ENCODE measurements at places on chromosomes 11 and 22.

DNA sequence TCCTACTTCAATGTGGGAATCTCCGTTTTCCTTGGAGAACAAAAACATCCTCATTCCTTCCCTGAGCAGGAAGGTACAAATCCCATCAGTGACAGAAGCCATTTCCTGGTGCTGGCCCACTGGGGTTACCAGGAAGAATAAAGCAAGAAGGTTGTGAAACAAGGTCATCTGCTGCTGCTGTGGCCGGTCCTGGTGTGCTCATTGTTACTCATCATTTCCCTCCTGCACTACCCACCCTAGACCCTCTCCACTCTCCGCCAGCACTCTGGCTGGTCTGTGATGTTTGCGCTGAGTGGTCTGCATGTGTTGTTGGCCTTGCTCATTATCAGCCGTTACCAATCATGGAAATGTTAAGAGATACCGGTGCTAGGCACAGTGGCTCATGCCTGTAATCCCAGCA, 37.0 kb downstream of the OSBP2 start:
- DNase-seq, result no peak

DNA sequence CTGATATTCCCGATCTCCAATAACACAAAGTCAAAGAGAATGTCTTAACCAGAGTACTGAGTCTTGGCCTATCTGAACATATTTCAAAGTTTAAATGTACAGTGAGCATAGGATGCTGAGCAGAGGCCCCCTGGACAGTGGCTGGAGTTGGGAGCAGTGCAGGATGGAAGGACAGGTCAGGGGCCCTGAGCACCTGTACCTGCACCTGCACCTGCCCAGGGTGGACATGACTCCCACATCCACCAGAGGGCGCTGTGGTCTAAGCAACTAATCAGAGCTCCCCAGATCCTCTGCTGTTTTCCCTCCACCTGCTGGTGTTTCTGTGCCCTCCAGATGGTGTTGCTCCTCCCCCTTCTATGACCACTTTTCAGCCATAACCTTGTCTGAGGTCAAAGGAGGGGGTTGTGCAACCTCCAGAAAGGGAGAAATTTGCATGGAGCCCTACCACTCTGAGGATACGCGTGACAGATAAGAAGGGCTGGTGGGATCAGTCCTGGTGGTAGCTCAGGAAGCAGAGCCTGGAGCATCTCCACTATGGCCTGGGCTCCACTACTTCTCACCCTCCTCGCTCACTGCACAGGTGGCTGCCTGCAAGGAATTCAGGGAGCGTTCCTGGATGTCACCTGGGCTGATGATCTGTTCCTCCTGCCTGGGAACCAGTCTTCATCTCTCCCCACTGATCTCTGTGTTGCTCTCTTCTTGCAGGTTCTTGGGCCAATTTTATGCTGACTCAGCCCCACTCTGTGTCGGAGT, 49.1 kb upstream of the VPREB1 start:
- DNase-seq, result no peak

- no peak for DNase-seq
Measured at GRCh38 chr11:77302752-77303151, 1.3 kb upstream of the GDPD4 start.

GRCh38 chr11:61095021-61095420, 7.3 kb upstream of the CD5 start:
- no peak for DNase-seq

DNA sequence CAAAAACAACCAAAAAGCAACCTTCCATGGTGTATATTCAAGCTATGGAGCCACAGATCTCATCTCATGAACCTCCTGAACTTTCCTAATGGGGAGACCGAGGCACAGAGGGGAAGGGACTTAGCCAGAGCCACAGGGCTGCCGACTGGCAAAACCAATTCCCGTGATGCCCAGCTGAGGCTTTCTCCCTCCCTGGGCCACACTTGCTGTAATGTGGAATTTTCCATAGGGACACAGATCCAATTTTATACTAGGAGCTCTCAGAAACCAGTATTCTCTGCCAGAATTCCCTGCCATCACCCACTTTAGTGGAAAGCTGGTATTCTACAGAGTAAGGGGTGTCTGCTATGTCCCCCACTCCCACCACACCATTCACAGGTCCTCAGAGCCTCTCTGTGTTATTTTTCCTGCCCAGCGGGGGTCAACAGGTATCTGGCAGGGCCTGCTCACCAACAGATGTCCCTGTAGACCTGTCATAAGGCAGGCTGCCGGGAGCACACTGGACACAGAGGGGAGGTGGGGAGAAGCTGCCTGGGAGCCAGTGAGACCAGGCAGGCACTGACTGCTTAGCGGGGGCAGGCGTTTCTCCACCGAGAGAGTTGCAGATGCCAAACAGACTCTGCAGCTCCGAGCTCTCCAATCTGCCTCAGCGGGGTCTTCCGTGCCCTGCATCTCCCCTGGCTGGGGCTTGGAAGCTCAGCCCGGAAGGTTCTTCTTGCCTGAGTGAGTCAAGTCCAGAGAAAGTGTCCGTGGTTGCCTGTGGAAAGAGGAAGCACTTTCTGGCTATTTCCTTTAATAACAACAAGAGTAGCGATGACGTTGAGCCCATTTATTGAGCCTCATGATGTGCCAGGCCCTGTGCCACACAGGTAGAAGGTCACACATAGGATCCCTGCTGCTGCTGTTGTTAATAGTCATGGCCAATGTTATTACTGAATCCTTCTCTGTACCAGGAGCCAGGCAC, 26.3 kb downstream of the RPS6KA4 start:
- no peak for DNase-seq

DNA sequence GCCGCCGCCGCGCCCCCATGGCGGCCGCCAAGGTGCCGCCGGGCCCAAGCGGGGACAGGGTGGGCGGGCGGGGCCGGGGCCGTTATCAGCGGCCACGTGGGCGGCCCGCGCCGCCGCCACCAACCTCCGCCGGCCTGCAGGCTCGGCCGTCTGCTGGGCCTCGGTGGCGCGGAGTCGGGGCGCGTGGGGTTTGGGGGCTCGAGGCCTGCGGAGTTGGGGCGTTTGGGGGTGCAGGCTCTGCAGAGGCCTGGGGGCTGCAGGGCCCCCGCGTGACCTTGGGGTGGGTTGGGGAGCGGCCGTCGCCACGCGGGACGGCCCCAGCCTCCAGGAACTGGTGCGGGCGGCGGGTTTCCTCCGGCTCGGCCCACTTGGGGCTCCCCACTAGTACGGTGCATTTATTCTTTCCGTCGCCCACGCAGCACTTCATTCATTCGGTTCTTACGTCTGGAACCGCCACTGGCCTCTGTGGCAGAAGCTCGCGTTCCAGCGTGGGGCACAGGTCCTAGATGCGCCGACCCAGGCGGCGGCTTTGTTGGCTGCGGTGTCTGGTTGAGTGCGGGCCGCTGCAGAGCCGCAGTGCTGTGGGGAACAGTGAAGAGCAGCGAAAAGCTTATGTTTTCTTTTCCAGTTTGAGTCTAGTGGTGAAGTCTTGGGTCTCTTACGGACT, 740 bp upstream of the TRMT2A start:
- DNase-seq, result no peak

- DNase-seq, result no peak
Measured at GRCh38 chr11:7592711-7593110, 78.9 kb downstream of the PPFIBP2 start.

DNA sequence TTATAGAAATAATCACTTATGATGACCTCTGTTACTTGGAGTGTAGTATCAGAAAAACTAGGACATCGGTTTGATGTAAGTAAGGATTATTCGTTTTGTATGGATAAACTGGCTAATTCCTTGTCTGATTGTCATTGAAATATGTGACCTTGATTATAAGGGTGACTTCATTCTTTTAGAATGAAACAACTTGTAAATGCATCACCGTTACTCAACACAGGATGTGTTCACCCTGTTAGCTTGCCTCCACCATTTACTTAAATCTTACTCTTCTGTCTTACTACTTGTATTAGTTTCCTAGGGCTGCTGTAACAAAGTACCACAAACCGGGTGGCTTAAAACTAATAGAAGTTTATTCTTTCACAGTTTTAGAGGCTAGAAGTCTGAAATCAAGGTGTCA, 7.9 kb downstream of the SFI1 start:
- DNase-seq, result no peak

DNA sequence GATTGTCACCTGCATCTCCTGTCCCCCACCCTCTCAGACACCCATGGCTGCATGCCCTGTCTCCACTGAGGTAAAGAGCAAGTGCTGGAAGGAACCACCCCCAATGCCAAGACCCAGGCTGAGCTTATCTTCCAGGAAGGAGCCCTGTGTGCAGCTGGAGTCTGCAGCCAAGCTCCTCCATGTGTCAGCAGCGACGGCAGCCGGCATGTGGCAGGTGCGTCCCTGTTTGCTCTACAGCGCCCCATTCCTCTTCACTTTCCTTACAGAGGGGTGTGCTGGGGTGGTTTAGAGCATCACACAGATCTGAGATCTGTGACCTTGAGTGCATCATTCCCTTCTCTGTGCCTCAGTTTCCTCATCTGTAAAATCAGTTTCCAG, 7.7 kb upstream of the MN1 start:
- no peak for DNase-seq

- no peak for DNase-seq
Measured at GRCh38 chr11:1832920-1833295, 1.9 kb upstream of the SYT8 start.

DNA sequence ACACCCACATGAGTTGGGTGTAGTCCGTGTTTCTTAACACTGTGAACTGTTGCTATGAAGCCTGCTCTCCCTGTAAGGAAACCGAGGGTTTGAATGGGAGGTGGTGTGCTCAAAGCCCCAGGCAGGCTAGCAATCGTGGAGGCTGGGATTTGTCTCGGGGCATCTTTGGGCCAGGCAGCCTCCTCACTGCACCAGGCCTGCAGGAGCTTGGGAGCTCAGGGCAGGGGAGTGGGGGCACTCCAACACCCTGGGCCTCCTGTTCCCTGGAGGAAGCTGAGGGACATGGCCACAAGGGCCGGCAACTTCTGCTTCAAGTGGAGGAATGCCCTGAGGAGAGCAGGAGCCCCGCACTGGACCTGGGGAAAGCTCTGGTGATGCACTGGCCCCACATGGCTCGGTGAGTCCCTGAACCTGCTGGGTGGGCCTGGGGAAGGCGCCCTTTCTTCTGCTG, 164.7 kb upstream of the B3GAT1 start:
- no peak for DNase-seq

GRCh38 chr11:126781942-126782341, 218.6 kb downstream of the KIRREL3 start:
- DNase-seq, result no peak

- DNase-seq, result no peak
Measured at GRCh38 chr22:28243539-28243938, 324.5 kb upstream of the PITPNB start.

DNA sequence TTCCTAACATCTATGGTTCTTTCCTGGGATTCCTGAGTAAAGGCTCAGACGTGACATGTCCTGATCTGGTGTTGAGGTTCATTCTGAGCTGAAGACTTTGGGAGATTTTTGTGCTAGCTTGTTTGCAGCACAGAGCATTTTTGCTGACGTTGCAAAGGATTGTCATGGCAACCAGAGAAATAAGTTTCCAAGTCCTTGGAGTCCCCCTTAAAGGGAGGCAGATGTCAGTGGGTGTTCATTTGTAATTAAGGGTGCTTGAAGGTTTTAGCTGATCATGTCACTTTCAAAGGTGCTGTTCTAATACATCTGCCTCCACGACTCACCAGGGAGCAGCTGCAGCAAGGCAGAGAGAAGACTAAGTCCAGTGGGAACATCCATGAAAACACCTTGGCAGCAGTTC, 5.4 kb upstream of the SYN3 start:
- DNase-seq, result no peak

DNA sequence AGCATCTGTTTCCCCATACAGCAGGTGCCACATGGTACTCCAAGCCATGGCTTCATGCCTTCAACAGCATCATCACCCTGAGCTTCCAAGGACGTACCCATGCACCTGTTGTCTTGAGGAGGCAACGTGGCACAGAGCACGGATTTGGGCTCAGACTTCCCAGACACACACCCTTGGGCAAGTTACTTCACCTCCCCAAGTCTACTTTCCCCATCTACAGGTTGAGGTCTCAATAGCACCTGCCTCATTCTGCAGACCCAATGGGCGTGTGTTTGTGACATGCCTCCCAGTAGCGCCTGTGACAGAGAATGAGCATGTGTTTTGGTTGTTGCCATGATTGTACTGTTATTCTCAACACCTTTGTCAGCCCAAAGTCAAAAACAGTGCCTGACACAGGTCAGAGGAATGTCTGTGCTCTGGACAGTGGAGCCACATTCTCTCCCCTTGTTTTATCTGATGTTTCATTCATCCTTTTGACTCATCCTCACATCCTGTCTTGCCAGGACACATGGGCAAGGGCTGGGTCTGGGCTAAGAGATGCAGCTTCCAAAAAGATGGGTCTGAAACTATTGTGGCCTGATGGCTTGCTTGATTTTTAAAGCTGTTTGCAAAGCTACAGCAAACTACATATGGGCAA, 53.4 kb upstream of the CCND1 start:
- no peak for DNase-seq

GRCh38 chr11:7020183-7020917, at the start of the genes NLRP14 and ZNF214:
Gene NLRP14 (plus strand): TSS chr11:7020479. CDS start chr11:7038587, 18,108 bp downstream.
Gene ZNF214 (minus strand): TSS chr11:7020346. CDS start chr11:7002835, 17,511 bp downstream.
- peak; percentile 79 for DNase-seq
